ENCODE measurements at places on chromosomes 16 and 17.

- DNase-seq: no peak
Observed at GRCh38 chr16:2250652-2251295, 613 bp downstream of the ECI1 start.

DNA sequence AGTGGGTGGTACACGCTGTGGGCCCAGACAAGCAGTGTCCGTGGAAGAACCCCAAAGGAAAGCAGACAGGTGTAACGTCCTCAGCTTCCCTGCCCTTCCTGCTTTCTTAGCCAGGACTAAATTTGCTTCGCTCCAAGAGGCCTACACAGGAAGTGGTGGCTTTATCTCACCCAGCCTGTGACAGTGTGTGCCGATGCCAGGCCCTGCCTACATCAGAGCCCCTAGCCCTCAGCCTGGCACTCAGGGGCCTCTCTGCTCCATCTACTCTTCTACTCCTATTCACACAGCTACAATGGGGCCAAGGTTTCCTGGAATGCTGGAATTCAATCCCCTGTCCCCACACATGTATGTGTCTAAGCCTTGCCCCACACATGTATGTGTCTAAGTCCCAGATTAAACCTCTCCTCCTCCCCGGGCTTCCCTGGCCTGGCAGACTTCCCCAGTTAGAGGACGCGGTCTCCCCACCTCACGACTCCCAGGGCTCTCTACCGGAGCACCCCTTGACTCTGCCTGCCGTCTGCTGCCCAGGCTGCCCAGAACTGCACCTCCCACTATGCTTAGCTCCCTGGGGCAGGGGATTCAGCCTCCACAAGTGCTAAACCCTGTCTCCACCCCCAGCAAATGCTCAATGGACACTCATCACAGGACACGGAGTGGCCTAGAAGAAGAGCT is 8.2 kb downstream of the PGAP3 start:
- DNase-seq: no peak

DNA sequence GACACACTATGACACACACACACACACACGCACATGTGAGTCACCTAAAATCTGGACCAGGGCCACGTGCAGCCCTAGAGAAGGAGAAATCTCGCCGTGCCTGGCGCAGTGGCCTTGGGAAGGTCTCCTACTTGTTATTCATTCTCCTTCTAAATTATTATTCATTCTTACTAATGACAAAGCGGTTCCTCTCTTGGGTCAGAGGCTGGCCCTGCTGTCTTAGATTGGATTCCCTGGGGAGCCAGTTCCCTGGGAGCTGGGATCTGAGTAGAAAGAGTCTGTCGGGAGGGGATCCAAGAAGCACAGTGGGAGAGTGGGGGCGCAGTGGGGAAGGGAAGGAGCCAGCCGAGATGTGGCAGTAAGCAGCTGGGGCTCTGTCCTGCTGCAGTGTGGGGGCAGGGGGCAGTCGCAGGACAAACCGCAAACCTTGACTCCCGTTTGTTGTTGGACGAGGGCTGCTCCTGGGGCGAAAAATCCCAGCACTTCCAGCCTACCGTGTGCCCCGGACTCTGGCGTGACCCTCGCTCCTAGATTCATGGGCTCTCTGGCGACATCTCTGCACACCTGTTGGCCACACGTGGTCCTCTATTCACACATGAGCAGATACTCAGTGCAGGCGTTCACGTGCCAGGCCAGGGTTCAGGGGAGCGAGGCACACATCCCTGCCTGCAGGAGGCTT is 18.7 kb upstream of the JPH3 start:
- no peak for DNase-seq

GRCh38 chr16:47727131-47727530 is 266.0 kb downstream of the PHKB start:
- DNase-seq: no peak

GRCh38 chr16:73166441-73166851 is 118.5 kb upstream of the ZFHX3 start:
- no peak for DNase-seq

DNA sequence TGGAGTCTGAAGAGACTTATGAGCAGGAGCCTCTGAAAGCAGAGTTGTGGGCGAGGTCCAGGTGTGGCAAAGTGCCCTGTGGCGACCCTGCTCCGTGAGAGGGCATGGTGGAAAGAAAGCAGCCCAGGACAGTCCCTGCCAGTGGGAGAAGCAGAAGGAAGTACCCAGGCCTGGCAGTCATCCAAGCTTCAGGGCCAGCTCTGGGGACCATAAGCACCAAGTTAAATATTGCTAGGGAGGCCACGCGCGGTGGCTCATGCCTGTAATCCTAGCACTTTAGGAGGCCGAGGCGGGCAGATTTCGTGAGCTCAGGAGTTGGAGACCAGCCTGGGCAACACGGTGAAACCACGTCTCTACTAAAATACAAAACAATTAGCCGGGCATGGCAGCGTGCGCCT is 4.9 kb upstream of the ASGR1 start:
- no peak for DNase-seq

GRCh38 chr17:76824093-76824492 is 44.1 kb upstream of the MGAT5B start:
- DNase-seq: no peak

GRCh38 chr16:64648282-64648681 is 473.6 kb downstream of the CDH11 start:
- DNase-seq: no peak

DNA sequence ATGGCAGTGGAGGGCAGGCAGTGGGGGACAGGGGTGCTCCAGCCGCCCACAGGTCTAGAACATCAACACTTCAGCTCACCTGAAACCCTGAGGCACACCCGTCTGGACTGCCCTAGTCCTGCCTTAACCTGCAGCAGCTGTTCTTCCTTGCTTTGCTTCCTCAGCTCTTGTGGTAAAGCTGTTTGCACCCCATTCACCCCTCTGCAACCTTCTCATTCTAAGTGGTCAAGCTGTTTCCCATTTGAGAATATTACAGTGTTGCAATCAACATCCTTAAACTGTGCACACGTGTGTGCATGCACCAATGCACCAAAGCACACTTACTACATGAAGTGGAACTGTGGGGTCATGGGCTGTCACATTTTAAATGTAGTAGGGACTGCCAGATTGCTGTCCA is 32.4 kb downstream of the SCNN1B start:
- DNase-seq: no peak

DNA sequence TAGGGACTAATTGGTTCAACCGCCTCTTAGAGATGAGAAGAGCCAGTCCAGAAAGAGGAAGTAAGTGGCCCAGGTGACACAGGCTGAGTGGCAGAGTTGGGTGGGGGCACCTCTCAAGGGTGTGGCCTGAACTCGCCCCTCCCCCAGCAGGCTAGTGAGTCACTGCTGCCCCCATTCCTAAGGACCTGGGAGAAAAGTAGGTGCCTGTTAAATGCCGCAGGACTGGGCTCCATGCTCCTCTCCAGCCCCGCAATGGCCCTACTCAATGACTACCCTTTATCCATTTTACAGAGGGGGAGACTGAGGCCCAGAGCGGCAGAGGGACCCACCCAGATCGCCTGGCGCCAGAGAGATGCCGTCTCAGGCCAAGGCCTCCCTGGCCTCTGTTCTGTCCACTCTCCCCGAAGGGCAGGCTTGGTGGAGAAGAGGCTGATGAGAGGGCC is 8.1 kb downstream of the TMEM235 start:
- no peak for DNase-seq

- no peak for DNase-seq
Observed at GRCh38 chr17:79947351-79948031, 88.2 kb downstream of the TBC1D16 start.

DNA sequence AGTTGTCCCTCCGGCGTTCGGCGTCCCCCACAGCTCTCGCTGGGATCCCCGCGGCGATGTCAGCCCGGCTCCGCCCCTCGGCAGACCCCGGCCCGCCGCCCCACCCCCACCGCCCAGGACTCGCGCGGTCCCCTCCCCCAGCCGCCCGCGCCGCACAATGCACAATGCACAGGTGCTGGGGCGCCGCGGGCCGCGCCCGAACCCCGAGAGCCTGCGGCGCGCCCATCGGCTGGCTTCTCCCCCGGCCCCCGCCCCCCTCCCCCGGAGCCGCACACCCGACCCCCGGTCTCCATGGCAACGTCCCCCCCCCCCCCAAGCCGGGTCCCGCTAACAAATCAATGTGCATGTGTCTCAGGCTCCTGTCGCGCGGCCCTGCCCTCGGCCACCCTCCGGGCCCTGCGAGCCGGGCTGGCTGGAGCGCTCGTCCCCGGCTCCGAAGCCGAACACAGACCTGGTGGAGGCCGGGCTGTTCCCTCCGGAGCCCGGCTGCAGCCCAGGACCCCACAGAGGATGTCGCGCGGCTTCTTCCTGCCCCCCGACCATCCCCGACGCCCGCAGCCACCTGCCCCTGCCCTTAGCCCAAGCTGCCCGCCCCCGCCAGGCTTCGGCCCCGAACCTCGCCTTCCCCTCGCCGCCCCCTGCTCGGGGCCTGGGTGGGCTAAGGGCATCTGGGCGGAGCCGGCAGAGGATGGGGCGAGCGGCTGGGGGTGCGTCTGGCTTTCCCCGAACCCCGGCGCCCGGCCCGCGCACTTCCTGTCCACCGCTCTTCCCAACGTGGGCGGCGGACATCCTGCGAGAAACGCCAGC is 818 bp upstream of the CBX8 start:
- no peak for DNase-seq

GRCh38 chr17:35978346-35978745 is 3.0 kb downstream of the CCL16 start:
- no peak for DNase-seq

GRCh38 chr17:75983501-75984181 is 4.6 kb downstream of the TEN1 start:
- DNase-seq: no peak

- no peak for DNase-seq
Observed at GRCh38 chr16:83900571-83900970, 1.7 kb downstream of the MLYCD start.

- no peak for DNase-seq
Observed at GRCh38 chr17:73069164-73069770, 23.2 kb downstream of the SLC39A11 start.

- DNase-seq: no peak
Observed at GRCh38 chr17:33049781-33050414, 58.3 kb downstream of the SPACA3 start.

- no peak for DNase-seq
Observed at GRCh38 chr17:61161615-61162134, 238.0 kb upstream of the TBX2 start.

- DNase-seq: no peak
Observed at GRCh38 chr17:63916566-63917185, 2.0 kb downstream of the GH1 start.

GRCh38 chr16:4090351-4090851 is 25.8 kb downstream of the ADCY9 start:
- no peak for DNase-seq

GRCh38 chr16:79150632-79151310 is 449.8 kb downstream of the MAF start:
- no peak for DNase-seq

GRCh38 chr16:49494891-49495566 is 121.4 kb downstream of the C16orf78 start:
- DNase-seq: no peak

GRCh38 chr16:87351320-87351698 is 32.3 kb downstream of the FBXO31 start:
- no peak for DNase-seq

- no peak for DNase-seq
Observed at GRCh38 chr16:55482056-55482455, 3.1 kb downstream of the MMP2 start.

- no peak for DNase-seq
Observed at GRCh38 chr17:6498356-6498755, 54.1 kb downstream of the PIMREG start.

DNA sequence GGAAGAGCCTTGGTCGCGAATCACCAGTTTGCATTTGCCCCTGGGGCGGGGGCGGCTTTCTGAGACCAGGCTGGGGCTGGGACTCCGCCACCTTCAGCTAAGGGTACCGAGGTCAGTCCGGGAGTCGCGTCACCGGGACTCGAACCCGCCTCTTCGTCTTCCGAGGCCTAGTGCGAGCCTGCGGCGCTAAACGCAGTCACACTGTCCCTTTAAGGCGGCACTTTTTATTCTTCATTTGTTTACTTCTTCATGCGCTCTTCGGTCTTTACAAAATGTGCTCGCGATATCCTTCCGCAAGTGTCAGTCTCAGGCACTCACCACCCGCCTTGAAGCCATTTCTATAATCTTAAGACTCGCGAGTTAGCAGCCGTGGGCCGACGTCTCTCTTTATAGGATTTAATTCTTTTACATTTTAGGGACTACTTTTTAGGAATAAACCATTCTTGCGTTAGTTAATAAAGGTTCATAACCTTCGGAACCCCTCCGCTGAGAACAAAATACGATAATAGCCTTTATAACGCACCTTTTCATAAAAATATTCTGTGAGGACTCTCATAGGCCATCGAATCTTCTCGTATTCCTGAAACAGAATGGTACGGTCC is 593 bp upstream of the HEXIM1 start:
- DNase-seq: peak; percentile 55

GRCh38 chr17:17877529-17878358 is 41.0 kb upstream of the SREBF1 start:
- no peak for DNase-seq

GRCh38 chr17:50890675-50891516 is 24.7 kb upstream of the TOB1 start:
- DNase-seq: no peak

All from stimulated activated CD4-positive, alpha-beta T cell treated with anti-CD3 and anti-CD28 coated beads, TNF-alpha, amount 100 ng/mL, for 1 hour (primary cell).